T follicular helper cell (primary cell): ENCODE measurements at places on chromosomes 12 and 14.

DNA sequence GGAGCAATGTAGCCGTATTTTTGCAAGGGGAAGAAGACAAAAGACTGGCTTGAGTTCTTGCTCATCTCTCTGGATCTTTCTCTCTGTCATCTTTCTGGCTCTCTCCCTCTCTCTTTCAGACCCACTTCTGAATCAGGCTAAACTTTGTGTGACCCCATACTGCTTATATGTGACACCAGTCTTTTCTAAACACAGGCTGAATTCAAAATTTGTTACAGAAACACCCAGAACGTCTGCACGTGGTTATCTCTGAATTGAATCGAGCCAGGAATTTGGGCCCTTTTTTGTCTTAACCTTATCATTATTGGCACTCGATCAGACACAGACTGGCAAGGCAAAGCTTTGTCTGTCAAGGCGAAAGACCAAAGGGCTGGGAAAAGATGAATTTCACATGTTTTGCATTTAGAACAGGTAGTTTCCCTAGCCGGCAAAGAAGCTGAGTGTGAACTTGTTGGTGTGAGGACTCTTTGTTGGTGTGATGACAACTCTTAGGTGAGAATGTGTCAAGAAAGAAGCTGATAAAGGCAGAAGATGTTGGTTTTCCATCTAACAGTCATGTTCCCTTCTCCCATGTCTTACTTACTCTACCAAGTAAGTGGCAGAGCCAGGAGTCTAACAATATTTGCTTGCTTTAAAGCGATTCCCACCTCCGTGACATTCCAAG lies 150.2 kb upstream of the RFLNA start:
- no peak for DNase-seq

DNA sequence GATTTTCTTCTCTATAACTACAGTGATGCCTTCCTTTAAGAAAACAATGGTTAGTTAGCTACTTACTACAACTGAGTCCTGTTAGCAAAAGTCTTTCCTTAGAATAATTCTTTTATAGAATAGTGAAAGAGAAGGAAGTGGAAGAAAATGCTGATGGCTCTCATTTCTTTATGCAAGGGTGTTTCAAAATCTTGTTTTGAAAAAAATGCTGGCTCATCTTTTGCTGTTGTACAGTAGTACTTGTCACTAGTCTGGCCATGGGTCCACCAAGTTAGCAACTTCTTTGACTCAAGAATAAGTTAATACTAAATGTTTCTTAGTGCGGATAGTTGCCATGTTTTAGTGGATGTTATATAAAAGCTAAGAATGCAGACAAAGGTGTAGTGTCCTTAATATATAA lies 225.4 kb downstream of the PTPRO start:
- no peak for DNase-seq

DNA sequence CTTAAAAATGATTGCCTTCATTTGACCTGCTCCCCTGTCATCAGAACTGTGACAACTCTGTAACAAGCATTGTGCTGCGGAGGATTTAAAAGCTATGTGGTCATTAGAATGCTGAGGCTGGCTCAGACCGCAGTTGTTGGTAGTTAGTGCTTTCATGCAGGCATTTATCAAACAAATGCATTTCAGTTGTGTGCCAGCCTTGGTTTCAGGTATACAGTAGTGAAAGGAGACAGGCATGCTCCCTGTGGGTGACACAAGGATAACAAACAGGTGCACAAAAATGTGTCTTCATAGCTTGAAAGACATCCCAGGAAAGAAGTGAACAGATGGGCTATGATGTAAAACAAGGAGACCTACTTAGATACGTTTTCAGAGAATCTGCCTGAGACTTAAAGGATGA lies 60.6 kb downstream of the MARK3 start:
- no peak for DNase-seq

GRCh38 chr14:61889914-61890351 lies 127.7 kb downstream of the SNAPC1 start:
- no peak for DNase-seq

DNA sequence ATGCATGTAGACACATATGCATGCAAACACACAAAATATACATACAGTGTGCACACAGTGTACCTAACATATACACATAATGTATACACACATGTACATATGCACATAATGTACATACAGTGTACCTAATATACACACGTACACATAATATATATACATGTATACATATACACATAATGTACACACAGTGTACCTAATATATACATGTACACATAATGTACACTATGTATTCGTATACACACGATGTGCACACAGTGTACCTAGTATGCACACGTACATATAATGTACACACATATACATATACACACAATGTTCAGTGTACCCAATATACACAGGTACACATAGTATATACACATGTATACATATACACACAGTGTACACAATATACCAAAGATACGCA lies 70.0 kb downstream of the DNAH10 start:
- DNase-seq = no peak

GRCh38 chr14:98599082-98599481 lies 672.9 kb downstream of the BCL11B start:
- DNase-seq = no peak

- no peak for DNase-seq
These were observed 43.4 kb upstream of the LIMA1 start for GRCh38 chr12:50326590-50327284.

DNA sequence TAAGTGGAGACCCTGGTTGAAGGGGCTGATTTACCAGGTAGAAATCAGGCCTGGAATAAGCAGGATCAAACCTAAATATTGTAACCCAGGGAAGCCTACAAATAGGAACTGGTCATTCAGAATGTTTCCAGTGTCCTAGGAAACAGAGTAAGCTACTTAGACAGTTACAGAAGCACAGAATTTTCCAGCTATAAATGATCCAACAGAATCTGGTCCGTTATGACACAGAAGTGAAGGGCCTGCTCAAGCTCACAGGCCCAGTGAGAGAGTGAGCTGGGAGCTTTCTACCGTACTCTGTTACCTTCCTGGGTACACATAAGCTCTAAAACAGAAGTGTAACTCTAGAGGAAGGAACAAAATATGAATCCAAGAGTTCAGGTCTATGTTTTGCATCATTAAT lies 119.1 kb downstream of the TTC7B start:
- no peak for DNase-seq

- no peak for DNase-seq
These were observed 41.6 kb downstream of the CNTN1 start for GRCh38 chr12:40733871-40734270.

- no peak for DNase-seq
These were observed 336.0 kb upstream of the SOX5 start for GRCh38 chr12:24285448-24285847.

DNA sequence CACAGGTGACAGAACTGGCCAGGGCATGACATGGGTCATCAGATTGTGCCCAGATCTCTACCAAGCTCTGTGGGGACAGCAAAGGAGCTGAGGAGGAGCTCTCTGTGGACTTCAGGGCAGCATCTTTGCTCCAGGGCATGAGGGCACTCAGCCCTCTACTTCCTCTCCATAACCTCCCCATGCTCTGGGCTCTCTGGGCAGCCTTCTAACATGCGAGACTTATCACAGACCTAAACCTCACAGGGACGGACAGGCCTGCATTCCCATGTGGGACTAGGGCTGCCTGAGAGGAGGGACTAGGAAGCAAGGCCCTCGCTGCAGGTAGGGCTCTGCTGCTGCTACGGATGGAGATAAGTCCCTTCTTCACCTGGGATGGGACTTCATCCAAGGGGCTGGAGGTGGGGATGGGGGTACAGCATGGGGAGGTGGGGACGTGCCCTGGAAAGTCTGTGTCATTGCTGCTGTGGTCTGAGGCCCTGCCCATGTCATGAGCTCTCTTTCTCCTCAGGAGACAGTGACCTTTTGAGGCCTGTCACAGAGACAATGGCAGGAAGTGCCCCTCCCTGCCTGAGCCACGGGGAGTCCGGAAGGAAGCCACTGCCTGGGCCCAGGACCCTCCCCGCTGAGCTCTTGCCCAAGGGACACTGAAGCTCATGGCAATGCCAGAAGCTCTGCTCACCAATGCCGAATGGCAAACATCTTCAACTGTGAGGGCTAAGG lies 44.1 kb downstream of the PITPNM2 start:
- DNase-seq = peak; percentile 5
